ENCODE measurements at places on chromosomes 5 and 9.

DNA sequence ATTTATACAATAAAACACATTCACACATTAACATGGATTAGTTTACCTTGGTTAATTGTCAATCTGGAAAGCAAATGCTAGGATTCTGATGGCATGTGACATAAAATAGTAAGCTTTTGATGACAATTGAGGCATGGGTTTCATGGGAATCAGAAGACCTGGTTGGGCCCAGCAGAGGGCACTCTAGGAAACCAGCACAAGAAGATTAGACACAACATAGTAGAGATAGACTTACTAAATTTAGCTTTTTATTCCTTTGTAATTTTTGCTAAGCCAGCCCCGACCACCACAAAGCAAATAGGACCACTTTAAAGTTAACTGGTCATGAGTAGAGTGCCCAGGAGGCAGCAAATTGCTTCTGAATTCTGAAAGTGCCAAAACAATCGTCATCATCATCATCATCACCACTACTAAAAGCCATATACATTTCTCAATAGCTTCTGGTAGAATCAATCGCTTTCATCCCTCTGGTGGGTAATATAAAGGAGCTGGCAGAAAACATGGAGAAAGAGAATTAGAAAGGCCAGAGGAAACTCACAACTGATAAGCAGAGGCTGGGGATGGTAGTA is 163.2 kb downstream of the ARRDC3 start:
- no peak for DNase-seq

DNA sequence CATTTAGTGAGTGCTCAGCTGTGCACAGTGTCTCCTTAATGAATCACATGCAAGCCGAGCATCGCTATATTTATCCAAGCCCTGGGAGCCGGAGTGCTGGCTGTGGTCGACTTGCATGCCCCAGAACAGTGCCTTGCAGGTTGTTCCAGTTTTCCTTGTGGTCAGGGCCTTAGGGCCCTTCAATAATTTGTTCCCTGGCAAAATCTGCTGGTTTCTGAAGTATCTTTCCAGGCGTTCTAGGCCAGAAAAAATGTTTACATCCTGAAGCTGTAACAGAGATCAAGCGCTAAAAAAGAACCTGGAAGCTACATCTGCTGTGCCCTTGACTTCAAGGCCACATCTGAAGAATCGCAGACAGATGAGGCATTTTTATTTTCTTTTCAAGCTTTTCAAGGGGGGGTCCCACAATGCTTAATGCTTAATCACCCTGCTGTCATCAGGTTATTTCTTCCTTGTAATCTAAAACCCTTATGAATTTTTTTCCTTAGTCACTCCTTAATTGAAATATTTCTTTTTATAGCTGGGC is 105.8 kb downstream of the DOCK2 start:
- DNase-seq = no peak

GRCh38 chr5:179128976-179129375 is 68.8 kb downstream of the ZNF354C start:
- DNase-seq = no peak

DNA sequence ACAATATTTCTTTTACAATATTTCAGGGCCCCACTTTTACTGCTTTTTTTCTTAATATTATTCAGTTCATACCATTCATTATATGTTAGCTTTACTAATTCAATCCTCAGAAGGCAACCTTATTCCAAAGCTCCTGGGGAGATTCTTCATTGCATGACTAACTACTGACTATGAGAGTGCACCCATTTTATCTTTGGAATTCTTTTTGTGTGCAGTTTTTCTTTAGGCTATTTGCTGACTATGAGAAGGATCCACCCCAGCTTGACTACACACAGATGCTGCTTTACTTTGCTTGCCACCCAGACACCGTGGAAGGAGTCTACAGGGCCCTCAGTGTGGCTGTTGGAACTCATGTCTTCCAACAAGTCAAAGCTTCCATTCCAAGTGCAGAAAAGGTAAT is 56.9 kb upstream of the IL7R start:
- no peak for DNase-seq

- no peak for DNase-seq
Measured at GRCh38 chr9:72592502-72593403, 71.3 kb downstream of the TMC1 start.

DNA sequence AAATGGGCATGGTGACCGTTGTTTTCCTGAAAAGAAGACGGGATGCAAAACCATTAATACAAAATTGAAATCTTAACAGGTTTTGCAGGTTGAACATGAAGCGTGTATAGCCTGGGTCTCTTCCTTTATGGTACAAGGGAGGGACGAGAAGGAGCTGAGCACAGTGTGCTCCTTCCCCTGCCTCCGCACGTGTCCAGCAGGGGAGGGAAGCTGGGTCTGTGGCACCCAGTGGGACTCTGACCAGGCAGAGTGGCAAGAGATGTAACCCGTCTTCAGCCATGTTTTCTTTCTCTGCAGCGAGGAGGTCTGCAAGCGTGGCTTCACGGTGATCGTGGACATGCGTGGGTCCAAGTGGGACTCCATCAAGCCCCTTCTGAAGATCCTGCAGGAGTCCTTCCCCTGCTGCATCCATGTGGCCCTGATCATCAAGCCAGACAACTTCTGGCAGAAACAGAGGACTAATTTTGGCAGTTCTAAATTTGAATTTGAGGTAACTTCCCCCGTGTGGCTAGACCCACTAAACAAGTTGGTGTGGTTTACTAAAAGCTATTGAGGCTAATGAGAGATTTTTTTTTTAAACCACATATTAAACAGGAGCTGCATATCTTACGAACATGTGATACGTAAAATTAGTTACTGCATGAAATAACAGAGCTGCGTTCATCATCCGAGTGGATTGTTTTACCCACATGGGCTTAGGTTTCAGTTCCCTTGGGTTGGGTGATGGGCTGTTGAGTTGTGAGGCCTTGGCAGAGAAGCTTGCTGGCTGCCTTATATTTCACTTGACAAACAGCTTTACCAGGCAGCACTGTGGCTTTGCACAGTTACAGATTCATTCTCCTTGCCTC is 143.7 kb downstream of the TRIO start:
- no peak for DNase-seq

DNA sequence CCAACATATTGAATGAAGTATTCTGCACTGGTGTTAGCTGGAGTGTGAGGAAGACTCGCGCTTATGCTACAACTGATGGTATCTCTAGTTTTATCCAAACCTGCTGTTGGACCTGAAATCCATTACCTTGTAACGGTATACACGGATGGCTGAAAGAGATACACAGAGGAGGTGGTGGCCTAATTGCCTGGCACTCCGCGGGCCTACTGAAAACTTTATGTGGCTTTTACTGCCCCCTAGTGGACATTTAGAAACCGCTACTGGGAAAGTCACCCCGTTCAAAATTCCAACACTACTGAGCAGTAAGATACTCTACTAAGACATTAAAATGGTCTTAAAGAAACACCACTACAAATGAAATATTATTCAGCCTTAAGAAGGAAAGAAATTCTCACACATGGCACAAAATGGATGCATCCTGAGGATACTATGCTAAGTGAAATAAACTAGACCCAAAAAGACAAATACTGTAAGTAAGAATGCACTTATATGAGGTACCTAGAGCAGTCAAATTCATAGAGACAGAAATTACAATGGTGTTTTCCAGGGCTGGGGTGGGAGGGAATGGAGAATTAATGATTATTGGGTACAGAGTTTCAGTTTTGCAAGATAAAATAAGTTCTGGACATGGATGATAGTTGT is 100.4 kb downstream of the TTLL11 start:
- DNase-seq = peak; percentile 40

- no peak for DNase-seq
Measured at GRCh38 chr5:180173198-180173544, 35.8 kb downstream of the RASGEF1C start.

- no peak for DNase-seq
Measured at GRCh38 chr5:128099944-128100343, 16.4 kb downstream of the SLC12A2 start.

DNA sequence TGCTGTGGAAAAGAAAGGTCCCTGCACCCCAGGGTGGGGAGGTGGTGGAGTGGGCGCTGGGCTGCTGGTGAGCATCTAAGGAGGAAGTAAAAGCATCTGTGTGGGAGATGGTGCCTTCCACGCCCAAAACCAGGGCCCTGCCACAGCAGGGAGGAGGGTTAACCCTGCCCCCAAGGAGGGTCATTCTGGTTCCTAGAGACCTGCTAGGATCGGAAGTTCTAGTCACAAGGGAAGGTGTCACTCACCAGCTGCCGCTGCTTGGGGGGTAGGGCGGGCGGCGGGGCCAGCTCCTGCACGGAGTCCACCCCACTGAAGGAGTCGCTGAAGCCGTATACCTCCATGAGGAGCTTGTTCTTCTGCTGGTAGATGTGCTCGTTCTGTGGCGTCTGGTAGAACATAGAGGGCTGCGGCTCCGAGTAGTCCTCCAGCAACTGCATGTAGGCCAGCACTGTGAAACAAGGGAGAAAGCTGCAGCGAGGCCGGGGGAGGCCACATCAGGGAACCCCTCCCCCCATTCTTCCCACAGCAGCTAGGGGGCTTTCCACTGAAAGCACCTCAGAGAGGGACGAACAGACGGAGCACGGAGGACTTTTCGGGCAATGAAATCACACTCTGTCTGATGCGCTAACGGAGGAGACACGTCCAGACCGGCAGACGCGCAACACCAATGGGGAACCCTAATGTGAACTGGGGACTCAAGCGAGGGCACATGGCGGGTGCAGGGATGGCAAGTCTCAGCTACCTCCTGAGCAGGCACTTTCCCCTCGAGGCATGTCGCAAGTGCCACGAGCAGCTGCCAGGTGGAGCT is 76.4 kb downstream of the PRRT1B start:
- DNase-seq = peak; percentile 57

DNA sequence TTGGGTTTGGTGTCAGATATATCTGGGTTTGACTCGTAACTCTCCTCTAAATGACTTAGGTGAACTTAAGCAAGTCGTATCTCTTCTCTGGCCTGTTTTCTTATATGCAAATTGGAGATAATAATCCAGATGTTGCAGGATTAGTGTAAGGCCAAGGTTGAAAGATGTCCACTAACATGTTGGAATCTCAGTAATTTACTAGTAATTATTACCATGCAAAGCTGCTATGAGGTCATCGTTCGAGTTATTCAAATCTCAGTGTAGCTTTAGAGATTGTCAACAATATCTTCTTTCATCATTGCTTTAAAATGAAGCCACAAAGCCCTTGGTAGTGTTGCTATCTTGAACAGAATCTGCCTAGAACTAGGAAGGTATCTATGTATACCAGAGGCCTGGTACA is 437.7 kb upstream of the KLF4 start:
- no peak for DNase-seq

DNA sequence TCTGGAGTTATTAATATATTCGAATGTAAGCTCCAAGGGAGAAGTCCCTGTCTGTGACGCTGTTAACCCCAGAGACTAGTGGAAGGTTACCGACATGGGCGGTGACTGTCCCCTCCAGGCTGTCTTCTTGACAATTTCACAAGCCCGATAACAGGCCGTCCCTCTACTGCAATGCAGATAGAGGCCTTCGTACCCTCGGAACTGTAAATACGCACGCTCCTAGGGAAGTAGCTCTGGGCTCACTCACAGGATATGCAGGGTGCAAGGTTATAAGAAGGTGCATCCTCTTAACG is 680 bp upstream of the RFK start:
- DNase-seq = peak; percentile 37

- DNase-seq = peak; percentile 25
Measured at GRCh38 chr9:95506678-95507463, 9.9 kb downstream of the PTCH1 start.

DNA sequence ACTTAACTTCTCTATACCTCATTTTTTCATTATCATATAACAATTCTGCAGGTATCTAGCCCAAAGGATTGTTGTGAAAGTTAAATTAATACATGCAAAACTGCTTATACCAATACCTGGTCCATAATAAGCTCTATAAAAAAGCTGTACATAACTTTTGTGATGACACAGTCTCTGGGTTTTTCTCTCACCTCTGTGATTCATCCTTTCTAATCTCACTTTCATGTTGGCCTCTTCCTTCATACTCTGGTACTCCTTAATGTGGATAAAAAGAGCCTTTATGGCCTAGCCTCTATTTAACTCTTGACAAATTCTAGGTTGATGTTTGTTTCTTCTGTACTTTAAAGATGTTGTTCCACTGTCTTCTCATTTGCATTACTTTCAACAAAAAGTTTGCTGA is 162.9 kb upstream of the ACOT12 start:
- no peak for DNase-seq

GRCh38 chr9:136823136-136824046 is 15.6 kb downstream of the RABL6 start:
- DNase-seq = no peak

GRCh38 chr5:53170746-53171349 is 61.3 kb upstream of the MOCS2 start:
- DNase-seq = no peak

DNA sequence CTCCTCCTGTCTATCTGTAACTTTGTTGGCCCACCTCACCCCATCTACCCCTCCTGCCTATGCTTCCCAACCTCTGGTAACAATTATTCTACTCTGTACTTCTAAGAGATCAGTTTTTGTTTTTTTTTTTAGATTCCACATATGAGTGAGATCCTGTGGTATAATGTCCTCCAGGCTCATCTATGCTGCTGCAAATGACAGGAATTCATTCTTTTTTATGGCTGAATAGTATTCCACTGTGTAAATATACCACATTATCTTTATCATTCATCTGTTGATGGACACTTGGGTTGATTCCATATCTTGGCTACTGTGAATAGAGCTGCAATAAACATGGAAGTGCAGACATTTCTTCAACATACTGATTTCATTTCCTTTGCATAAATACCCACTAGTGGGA is 8.0 kb upstream of the NPR2 start:
- no peak for DNase-seq

- DNase-seq = no peak
Measured at GRCh38 chr9:86062845-86063693, 36.3 kb downstream of the GOLM1 start.

GRCh38 chr5:167573370-167574127 is 717.9 kb upstream of the WWC1 start:
- DNase-seq = no peak

DNA sequence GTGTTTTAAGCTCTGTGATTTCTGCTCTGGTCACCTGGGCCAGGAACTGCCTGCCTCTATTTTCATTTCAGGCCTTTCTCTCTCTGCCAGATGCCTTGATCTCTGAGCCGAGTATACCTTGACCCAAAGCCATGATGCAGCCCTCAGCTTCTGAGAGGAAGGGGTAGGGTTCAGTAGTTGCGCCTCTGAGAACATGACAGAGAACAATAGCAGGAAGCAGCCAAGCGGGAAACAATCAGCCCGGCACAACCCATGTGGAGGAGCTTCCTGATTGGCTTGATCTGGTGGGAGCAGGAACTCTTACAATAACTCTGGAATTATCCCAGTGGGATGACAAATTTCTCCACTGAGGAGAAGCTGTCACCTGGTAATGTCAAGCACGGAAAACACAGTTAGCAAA is 127.4 kb downstream of the PALM2AKAP2 start:
- peak; percentile 30 for DNase-seq

- DNase-seq = no peak
Measured at GRCh38 chr9:91817493-91818224, 132.4 kb downstream of the ROR2 start.

DNA sequence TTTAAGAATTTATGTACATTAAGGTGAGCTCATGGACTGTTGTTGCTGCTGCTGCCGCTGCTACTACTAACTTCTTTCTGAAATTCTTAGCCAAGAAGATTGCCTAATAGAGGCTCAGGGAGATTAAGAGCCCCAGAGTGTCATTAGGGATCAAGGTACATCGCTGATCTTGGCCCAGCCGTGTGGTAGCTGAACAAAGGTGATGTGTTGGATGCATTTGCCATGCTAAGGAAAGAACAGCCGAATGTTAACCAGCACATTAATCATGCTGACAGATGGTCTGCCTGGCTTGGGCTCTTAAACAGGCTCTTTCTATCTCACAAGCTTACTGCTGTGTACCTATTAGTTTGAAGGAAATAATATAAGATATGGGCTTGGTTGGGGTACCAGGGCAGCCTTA is 137.1 kb downstream of the KCTD16 start:
- no peak for DNase-seq
